Cardiac septum (tissue), 1 donor: ENCODE measurements at places on chromosomes 3 and 15. TPM values are rescaled to one million over a fixed set of nuclear protein-coding genes. Genes with fewer than 3 reads are reported as not detected.

DNA sequence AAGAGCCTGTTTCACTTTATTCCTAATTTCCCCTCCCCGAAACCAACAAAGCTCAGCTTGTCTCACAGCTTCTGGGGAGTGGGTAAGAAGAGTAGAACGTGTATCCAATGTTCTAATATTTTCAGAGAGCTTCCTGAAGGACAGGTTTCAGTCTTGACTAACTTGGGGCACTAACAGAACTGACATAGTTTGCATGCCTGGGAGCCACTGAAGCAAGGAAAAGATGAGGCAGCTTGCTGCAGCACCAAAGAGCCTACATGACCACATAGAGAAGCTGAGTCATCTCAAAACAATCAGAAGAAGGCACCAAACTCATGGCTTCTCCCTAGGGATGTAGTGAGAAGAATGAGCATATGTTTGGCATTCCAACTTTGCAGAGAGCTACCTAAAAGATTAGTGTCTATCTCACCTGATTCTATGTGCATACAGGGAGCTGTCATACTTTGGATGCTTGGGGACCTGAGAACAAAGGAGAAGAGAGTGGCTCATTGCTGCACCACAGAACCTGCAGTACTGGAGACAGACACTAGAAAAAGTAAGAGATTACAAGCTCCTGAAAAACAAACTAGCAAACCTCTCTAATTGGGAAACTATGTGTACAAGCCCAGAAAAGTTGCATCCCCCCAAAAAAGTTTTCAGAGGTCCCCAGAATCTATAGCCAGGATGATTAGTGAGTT lies 86.9 kb downstream of the DCLK3 start:
- no peak for DNase-seq

Gene SLC38A3
- 6.6 TPM for total RNA-seq

DNA sequence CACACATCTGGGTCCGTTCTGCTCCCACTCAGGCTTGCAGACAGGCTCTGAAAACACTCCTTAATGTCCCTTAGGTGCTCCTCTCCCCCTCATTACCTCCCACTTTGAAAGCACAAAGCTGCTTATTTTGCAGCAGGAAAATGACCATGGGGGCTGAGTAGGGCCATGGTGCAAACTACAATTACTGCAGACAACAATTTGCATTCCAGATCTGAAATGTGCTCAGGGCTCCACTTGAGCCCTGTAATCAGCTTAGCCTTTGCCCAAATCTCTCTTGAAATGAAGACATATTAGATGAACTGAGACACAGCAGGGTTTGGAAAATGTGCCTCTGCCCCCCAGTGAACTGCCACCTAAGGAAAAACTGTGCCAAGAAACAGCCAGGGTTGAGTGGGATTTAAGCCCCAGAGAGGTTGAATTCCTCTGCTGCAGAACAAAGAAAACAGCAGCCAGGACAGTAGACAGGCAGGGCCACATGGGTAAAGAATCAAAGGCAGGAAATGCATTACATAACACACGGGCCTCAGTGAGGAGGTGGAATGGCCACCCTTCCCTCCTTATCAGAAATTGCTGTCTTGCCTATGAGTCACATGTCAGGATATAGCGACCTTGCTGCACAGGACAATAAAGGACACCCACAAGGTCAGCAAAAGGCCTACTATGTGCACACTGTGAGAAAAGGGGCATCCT lies 126.8 kb upstream of the ARHGEF3 start:
- no peak for DNase-seq

DNA sequence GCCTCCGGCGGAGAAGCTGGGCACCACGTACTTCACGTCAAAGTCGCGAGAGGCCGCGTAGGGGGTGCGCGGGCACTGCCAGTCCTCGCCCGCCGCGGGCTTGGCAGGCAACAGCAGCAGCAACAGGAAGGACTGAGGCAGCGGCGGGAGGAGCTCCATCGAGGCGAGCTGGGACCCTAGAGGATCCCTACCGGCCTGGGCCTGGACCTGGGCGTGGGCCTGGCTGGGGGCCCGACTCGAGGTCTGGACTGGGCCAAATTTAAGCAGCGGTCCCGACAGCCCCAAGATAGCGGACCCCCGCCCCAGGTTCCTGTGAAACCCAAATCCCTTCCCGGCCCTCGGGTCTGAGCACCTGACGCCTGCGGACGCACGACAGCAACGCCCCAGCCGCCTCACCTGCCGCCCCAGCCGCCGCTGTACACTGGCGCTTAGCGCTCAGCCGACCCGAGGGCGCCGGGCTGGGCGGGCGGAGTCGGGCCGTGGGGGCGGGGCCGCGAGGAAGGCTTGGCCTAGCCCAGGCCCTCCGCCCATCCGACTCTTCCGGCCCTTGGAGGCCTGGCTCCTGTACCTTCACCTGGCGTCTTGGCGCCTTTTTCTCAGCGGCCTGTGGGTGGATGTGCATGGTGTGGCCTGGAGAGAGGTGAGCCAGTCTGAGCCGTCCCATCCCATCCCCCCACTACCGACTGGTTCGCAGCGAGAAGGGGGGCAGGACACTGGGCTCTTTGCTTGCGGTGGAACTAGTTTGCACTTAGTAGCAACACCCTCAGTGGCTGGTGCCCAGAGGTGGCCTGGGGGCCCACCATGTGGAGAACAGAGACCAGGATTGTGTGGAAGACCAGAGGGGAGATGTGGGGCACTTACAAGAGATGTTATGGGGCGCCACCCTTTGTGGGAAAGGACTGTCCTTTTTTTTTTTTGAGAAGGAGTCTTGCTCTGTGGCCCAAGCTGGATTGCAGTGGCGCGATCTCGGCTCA lies at the start of gene MST1R:
TSS of gene MST1R (minus strand) at position 423 of the 974 bp plus-strand sequence. CDS start at position 159, 264 bp downstream.
- DNase-seq = peak; percentile 89

DNA sequence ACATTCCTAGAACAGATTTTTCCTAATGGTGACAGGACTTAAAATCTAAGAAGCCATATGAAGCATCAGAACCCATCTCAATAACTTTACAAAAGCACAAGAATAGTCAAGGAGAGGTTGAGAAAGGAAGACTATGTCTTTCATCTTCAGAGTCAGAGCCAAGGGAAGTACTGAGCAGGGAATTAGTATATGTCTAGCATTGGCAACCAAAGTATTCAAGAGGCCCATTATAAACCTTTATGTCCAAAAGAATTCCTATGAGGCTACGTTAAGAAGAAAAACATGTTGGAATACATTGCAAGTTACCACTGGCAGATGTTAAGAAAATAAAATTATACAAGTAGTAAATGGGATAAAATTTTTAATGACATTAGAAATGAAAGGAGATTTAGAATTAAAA lies 150.5 kb downstream of the MAGI1 start:
- no peak for DNase-seq

DNA sequence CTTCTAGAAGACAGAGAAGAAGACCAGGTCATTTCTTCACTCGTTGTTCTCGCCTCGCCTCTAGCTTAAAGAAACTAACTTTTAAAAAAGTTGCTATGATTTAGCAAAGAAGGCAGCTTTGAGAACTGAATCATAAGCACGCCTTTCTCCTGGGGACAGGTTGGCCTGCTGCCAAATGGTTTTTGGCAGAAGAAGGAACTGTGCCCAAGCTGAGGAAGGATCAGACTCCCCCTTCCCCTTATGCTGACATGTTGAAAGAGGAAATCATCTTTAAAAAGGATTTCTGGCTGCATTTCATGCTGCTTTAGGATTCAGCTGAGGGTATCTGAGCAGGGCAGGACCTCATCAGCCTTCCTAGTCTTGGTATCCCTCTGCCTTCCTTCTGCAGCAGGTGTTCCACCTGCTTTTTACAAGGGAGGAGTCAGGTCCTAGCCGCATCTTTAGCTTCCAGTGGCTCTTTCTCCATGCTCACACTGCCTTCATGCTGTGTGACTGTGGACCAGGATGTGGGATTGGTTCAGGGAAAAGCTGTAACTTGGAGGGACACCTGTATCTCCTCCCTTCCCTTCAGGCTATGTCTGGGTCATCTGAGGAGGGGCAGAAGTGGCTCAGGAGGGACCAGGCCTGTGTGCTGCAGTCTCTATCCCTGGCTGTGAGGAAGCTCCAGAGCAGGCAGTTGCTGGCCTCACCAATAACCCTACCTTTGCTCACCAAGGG lies 34.1 kb upstream of the HACD2 start:
- no peak for DNase-seq

Gene FRMD5
- 69.1 TPM for total RNA-seq

- DNase-seq = no peak
Measured at GRCh38 chr3:172176061-172176770, 136.8 kb downstream of the FNDC3B start.
